ENCODE measurements at places on chromosomes 5 and 9.

DNA sequence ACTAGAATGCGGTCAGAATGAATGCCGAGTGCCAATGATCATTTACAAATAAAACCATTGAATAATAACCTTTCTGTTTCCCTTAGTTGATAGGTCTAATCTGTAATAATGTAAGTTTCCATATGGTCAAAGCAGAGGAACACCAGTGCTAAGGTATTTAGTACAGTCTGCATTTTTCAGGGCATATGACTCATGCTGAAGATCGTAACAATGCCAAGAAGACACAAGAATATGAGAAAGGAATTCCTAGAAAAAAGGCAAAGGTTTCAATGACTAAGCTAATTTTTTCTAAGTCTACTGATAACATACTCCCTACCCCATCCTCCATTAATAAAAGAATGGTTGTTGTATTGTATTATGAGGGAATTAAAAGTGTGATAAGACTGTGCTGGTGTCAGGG lies 2.8 kb downstream of the OR1L8 start:
- no peak for DNase-seq

GRCh38 chr5:116532762-116533525 lies 41.7 kb downstream of the SEMA6A start:
- no peak for DNase-seq

- DNase-seq, result no peak
Observed at GRCh38 chr5:72325566-72326305, 5.6 kb downstream of the PTCD2 start.

DNA sequence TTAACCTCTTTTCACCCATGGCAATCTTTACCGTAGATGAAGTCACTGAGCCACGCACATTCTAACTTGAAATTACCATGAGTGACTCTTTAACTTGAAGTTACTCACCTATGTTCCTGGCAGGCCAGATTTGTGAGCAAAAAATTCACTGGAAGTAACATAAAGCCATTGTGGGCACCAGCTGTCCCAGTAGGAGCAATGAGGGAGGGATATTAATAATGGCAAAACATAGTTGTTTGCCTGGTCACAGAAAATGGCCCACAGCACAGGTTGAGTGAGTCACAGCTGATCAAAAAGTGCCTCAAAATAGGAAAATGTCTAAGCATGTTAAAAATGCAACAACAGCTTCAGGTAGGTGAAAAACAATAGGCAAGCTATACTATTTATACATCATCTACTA lies 146.6 kb downstream of the EFNA5 start:
- no peak for DNase-seq

- DNase-seq, result peak; percentile 86
Observed at GRCh38 chr9:117411547-117411946, 3.3 kb downstream of the ASTN2 start.

GRCh38 chr9:70921136-70921535 lies 200.3 kb downstream of the TRPM3 start:
- no peak for DNase-seq

Data from WERI-Rb-1 (cell line).